ENCODE measurements at places on chromosomes 4 and X. TPM values are rescaled to one million over a fixed set of nuclear protein-coding genes. Genes with fewer than 3 reads are reported as not detected.

- no peaks in the 10 kb centered on the region for H3K36me3 ChIP-seq
- H3K27ac ChIP-seq = no peak overlapping the region
- no peaks in the 10 kb centered on the region for H3K27me3 ChIP-seq
- no peaks in the 10 kb centered on the region for H3K4me1 ChIP-seq
Measured at GRCh38 chr4:14871676-14872430, 130.4 kb upstream of the CPEB2 start.

- no peaks in the 10 kb centered on the region for H3K4me1 ChIP-seq
- no peaks in the 10 kb centered on the region for H3K36me3 ChIP-seq
- no peak for DNase-seq
- no peak overlapping the region for H3K27ac ChIP-seq
- no peak overlapping the region for H3K4me3 ChIP-seq
Measured at GRCh38 chr4:128974136-128974581, 119.2 kb downstream of the SCLT1 start.

DNA sequence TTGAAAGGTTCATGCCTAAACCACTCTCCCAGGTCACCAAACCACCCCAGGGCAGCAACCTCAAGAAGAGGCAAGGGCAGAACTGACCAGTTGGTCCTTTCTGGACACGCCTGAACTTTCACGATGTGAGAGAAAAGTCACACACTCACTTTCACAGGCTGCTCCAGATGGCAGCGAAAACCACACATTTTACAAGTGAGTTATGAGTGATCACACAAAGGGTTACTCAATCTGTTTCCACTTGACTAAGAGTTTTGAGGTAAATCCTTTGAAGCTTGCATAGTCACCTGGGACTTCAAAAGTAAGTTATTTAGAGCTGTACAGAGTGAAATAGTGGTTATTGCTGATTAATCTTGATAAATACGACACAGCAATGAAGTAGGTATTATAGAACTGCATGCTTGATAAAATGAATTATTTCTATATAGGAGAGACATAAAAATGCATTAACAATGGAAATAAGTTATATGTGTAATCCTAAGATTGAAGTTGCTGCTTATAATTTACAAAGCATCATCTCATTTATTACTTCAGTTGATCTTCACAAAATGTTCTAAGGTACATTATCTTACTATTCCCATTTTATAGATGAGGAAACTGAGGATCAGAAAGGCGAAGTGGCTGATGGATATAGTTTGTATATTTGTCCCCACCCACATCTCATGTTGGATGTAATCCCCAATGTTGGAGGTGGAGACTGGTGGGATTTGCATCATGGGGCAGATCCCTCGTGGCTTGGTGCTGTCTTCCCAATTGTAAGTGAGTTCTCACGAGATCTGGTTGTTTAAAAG is 103.0 kb upstream of the KLF3 start:
- H3K27me3 ChIP-seq = no peaks in the 10 kb centered on the region
- H3K4me1 ChIP-seq = peaks cover 10% of the 10 kb centered on the region
- no peaks in the 10 kb centered on the region for H3K36me3 ChIP-seq
- DNase-seq = no peak
- no peak overlapping the region for H3K4me3 ChIP-seq
- H3K27ac ChIP-seq = no peak overlapping the region

- no peak overlapping the region for H3K27ac ChIP-seq
- H3K4me3 ChIP-seq = no peak overlapping the region
- peaks cover 4% of the 10 kb centered on the region for H3K27me3 ChIP-seq
- H3K4me1 ChIP-seq = no peaks in the 10 kb centered on the region
- no peaks in the 10 kb centered on the region for H3K36me3 ChIP-seq
Measured at GRCh38 chrX:52349681-52350080, 19.1 kb upstream of the XAGE2 start.

GRCh38 chr4:15182600-15183220 is 180.4 kb downstream of the CPEB2 start:
- no peak overlapping the region for H3K4me3 ChIP-seq
- DNase-seq = no peak
- H3K27ac ChIP-seq = no peak overlapping the region
- no peaks in the 10 kb centered on the region for H3K27me3 ChIP-seq
- no peaks in the 10 kb centered on the region for H3K36me3 ChIP-seq

GRCh38 chr4:8264106-8264505 is 5.4 kb upstream of the HTRA3 start:
- H3K4me3 ChIP-seq = no peak overlapping the region
- no peaks in the 10 kb centered on the region for H3K36me3 ChIP-seq
- no peak for DNase-seq
- peaks cover 27% of the 10 kb centered on the region for H3K4me1 ChIP-seq
- H3K27me3 ChIP-seq = no peaks in the 10 kb centered on the region
- no peak overlapping the region for H3K27ac ChIP-seq

DNA sequence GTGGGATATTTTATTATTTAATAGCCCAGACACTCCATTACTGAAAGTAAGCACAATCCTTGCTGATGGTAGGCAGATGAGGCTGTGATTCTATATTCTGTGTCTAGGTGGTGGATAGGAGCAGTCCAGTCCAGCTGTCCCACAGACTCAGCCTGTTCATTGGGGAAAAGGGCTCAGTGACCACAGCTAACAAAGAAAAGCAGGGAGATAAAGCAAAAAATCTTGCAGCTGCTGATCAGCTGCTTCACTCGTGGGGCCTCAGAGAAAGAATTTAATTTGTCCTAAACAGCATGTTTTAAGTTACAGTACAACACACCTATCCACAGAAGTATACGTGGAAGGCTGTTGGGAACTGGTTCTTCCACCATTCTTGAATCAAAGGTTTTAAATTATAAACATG is 40.7 kb upstream of the ANK2 start:
- no peaks in the 10 kb centered on the region for H3K36me3 ChIP-seq
- no peak for DNase-seq
- H3K27me3 ChIP-seq = no peaks in the 10 kb centered on the region
- H3K4me3 ChIP-seq = no peak overlapping the region
- no peak overlapping the region for H3K27ac ChIP-seq

- peaks cover 18% of the 10 kb centered on the region for H3K4me1 ChIP-seq
- H3K36me3 ChIP-seq = no peaks in the 10 kb centered on the region
- peak; percentile 41 for DNase-seq
- no peak overlapping the region for H3K4me3 ChIP-seq
Measured at GRCh38 chrX:18873189-18873791, 110.6 kb downstream of the PHKA2 start.

GRCh38 chr4:42816880-42817400 is 75.6 kb upstream of the GRXCR1 start:
- peaks cover 7% of the 10 kb centered on the region for H3K27me3 ChIP-seq
- DNase-seq = no peak
- H3K36me3 ChIP-seq = no peaks in the 10 kb centered on the region
- no peak overlapping the region for H3K27ac ChIP-seq
- peaks cover 10% of the 10 kb centered on the region for H3K4me1 ChIP-seq
- H3K4me3 ChIP-seq = no peak overlapping the region

- H3K27ac ChIP-seq = no peak overlapping the region
- H3K4me3 ChIP-seq = no peak overlapping the region
- no peak for DNase-seq
- H3K4me1 ChIP-seq = no peaks in the 10 kb centered on the region
Measured at GRCh38 chrX:110397904-110398303, 39.3 kb downstream of the RTL9 start.

DNA sequence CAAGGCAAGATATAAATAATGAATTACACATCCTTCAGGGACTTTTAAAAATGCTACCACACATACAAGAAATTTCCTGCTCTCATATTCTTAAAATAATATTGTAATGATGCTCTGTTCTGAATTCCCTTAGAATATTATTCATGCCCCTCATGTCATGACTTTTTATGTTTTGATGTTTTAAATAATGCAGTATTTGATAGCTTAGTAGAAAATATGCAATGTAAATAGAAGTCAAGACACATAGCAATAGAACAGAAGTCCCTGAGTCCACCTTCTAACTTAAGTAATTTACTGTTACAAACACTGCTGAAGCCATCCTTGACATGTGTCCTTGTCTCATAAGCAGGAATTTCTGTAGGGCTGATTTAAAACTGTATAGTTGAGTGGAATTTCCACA is 1071.2 kb upstream of the LCORL start:
- H3K4me3 ChIP-seq = no peak overlapping the region
- no peak overlapping the region for H3K27ac ChIP-seq
- no peaks in the 10 kb centered on the region for H3K36me3 ChIP-seq
- no peaks in the 10 kb centered on the region for H3K4me1 ChIP-seq

DNA sequence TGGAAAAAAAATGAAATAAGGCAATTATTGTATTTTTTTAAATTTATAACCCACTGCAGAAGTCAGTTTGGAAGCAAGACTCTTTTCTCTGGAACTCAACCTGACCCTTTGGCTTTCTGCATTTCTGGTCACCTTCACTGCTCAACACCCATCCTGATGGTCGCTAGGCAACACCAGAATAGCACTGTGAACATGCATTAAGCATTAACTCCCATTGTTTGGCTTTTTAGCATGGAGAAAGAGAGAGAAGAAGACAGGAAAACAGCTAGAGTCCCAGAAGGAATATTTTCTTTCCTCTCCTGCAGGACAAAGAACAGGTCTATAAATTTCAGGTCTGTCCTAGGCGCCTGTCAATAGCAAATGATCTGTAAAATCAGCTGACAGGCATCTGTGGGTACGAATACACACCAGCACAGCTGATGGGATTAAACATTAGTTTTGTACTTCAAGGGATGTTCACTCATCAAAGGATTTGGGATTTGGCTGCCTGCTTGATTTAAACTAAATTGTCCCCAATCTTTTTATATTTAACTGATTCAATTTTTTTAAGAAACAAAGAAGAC is 137.2 kb upstream of the ETNPPL start:
- peak; percentile 23 for DNase-seq
- no peak overlapping the region for H3K27ac ChIP-seq
- no peaks in the 10 kb centered on the region for H3K36me3 ChIP-seq
- H3K27me3 ChIP-seq = no peaks in the 10 kb centered on the region
- no peak overlapping the region for H3K4me3 ChIP-seq
- H3K4me1 ChIP-seq = no peaks in the 10 kb centered on the region

DNA sequence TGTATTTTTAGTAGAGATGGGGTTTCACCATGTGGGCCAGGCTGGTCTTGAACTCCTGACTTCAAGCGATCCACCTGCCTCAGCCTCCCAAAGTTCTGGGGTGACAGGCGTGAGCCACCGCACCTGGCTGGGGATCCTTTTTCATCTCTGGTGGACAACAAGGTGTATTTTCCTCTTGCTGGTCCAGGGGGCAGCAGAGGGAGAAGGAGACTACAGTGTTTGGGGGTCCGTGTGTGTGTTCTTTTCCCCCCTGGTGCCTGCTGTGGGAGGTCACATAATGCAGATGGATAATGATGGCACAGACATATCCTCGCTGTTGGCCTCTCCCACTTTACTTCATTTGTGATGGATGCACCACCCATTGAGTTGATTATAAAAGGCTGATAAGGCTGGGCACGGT is 39.0 kb upstream of the CD99 start:
- no peak overlapping the region for H3K27ac ChIP-seq
- H3K36me3 ChIP-seq = no peaks in the 10 kb centered on the region
- H3K4me1 ChIP-seq = peaks cover 9% of the 10 kb centered on the region
- H3K27me3 ChIP-seq = no peaks in the 10 kb centered on the region
- DNase-seq = peak; percentile 16
- H3K4me3 ChIP-seq = no peak overlapping the region

- no peaks in the 10 kb centered on the region for H3K4me1 ChIP-seq
- H3K27me3 ChIP-seq = no peaks in the 10 kb centered on the region
- peak overlapping the region; percentile 35 for H3K27ac ChIP-seq
- H3K36me3 ChIP-seq = no peaks in the 10 kb centered on the region
- DNase-seq = no peak
Measured at GRCh38 chrX:42739258-42739657, 38.7 kb downstream of the PPP1R2C start.

DCHS2 gene
- 0.30 TPM for polyA plus RNA-seq

POLA1 gene
- 3.1 TPM for polyA plus RNA-seq

CTAG1B gene
- polyA plus RNA-seq = not detected

FOXR2 gene
- not detected for polyA plus RNA-seq

ARSD gene
- polyA plus RNA-seq = 13.6 TPM

DCAF4L1 gene
- polyA plus RNA-seq = 0.05 TPM
